ENCODE measurements at places on chromosomes 6 and 20.

GRCh38 chr6:123454448-123454847, 182.3 kb downstream of the TRDN start:
- no peak for DNase-seq

DNA sequence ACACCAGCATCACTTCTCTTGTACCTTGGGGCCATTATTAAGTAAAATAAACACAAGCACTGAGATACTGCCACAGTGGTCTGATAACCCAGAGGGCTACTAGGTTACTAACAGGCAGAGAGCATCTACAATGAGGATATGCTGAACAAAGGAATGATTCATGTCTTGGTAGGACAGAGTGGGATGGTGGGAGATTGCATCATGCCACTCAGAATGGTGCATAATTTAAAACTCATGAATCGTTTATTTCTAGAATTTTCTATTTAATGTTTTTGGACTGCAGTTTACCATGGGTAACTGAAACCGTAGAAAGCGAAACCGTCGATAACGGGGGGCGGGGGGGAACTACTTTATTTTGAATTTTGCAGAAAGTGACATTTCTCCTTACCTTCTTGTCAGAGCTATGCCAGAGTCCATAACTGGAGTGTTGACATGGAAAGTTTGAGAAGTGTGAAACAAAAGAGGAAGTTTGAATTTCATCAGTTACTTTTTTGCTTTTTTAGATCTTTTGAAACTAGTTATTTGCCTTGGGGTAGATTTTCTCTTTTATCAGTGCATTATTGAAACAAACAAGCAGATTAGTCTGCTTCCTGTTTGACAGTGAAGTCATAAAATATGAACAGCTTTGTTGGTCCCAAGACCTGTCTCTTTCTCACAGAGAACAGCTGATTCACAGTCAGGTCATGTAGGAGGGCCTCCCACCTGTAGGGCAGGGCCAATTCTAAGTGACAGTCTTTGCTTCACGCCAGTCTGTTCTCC, 124.9 kb downstream of the KLHL32 start:
- no peak for DNase-seq

GRCh38 chr6:141301779-141302178, 830.9 kb upstream of the GJE1 start:
- no peak for DNase-seq

- DNase-seq = peak; percentile 22
Measured at GRCh38 chr6:46090115-46091079, 39.4 kb upstream of the ENPP4 start.

DNA sequence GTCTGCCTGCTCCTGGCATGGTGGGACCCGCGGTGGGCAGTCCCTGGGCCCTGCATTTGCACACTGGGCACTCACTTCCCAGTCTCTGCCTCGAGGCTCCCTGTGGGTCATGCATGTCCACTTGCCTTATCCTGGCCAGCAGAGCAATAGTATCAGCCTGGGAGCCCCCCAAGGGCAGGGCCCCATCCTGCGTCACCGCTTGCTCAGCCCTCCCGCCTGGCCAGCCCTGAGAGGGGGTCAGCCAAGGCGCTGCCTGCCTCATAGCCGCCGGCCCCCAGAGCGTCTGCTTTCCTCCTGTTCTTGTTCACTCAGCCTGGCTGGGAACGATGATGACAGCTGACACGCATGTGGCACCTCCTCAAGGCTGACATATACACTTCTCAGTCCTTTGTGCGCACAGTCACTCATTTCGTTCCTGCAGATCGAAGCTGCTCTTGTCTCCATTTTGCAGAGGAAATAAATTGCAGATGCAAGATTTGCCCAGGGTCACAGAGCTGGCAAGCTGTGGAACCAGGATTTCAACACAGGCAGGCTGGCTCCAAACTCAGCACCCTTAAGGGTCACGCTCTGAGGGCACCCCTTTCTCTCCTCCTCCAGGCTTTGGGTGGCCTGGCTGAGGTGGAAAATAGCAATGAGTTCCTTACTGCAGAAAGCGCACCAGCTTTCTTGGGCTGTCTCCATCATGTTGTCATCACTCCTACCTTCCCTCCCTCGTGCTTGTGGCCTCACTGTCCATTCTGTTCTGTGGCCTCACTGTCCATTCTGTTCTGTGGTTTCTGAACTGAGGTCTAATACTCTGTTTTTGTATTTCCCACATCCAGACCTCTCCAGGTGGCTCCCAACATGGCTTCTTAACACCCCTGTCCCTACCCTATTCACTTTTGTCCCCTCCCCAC, 17.2 kb downstream of the KCNK17 start:
- no peak for DNase-seq

DNA sequence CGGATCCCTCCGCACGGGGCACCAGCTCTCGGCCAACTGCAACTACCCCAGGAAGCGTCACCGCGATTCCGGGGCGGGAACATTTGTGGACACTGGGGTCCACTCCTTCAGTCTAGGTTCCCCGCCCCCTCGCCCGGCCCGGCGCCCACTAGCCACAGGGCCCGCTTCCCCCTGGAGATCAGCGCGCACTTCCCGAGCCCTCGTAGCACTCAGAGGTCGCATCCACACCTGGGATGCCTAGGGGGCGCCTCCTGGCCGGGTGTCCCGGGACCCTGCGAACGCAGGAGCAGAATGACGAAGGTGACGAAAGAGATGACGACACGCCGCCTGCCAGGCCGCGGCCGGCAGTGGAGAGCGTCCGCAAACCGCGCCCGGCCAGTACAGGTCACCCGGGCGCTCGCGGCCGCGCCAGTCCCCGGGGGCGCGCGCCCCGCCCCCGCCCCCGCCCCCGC, 309 bp upstream of the AIG1 start:
- peak; percentile 57 for DNase-seq

GRCh38 chr6:166626177-166627032, 646 bp downstream of the RPS6KA2 start:
- DNase-seq = no peak

DNA sequence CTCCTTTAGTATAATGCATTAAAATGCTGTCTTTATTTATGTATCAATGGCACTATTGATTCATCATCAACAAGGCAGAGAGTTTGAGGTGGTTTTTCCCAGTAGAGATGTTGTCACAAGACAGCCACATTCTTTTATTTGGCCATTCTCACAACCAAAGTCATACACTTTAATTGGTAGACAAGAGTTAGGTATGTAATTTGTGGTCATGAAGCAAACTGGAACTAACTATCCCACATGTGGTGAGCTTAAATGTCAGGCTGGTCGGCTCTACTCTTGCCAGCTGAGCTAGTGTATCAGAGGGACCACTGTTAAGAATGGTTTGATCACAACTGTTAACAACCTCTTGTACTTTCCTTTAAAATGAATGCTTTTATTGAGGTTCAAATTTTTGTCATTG, 714.6 kb downstream of the CD109 start:
- no peak for DNase-seq

- DNase-seq = no peak
Measured at GRCh38 chr20:18926965-18927364, 113.4 kb downstream of the SCP2D1 start.

DNA sequence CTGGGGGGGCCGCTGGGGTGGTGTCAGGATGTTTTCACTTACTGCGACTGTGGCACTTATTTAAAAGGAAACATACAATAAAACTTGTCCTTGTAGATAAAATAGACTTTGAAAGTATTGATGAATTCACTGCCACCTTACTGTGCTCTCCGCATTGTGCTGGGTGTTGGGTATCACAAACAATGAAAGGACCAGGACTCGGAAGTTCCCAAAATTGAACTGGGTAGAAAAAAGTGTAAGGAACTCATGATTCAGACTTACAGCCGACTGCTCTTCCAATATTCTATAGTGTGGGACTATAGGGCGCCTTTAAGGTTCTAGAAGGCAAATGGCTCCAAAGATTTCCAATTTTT, 32.1 kb upstream of the ID4 start:
- DNase-seq = no peak

DNA sequence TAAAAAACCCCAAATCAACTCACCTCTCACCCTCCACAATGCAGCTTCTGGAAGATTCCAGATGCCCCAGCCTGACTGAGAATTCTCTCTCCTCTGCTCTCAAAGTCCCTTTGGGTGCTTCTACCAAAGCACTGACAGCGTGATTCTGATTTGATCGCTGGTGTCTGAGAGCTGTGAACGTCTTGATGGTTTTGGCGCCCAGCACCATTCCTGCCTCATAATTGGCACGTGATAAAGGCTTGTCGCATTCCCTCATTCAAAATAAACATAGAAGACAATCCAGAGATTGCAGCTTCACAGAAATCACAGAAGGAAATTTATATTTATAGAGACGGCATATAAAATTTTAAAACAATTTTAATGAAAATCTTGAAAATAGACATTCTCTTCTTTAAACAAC, 24.1 kb upstream of the ECI2 start:
- no peak for DNase-seq

DNA sequence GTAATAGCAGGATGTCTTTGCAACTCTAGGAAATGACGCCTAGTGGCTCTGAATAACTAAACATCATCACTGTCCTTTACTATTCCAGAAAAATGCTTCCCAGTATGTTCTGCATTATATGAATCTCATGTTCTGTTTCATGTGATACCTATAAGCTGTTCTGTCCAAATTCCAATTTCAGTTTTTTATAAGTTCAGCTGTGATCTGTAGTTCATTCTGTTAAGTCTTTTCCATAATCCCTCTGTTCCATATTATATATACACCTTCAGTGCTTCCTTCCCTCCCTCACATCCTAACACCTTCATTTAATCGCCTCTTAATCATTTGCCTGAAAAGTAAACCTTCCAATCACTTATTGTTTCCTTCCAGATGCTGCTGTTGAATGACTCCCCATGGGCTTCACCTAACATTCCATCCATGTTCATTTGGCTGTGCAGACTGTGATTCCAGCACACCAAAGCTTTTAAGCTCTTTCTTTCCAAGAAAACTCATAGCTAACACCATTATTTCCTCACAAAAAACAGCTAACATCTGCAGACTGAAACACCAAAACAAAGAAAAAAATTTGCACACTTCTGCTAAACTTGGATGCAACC, 18.6 kb downstream of the HMGCLL1 start:
- DNase-seq = no peak

DNA sequence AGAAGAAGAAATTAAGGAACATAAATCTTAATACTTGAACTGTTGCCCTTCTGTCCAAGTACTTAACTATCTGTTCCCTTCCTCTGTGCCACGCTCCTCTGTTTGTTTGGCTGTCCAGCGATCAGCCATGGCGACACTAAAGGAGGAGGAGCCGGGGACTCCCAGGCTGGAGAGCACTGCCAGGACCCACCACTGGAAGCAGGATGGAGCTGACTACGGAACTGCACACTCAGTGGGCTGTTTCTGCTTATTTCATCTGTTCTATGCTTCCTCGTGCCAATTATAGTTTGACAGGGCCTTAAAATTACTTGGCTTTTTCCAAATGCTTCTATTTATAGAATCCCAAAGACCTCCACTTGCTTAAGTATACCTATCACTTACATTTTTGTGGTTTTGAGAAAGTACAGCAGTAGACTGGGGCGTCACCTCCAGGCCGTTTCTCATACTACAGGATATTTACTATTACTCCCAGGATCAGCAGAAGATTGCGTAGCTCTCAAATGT, 17.1 kb downstream of the IRF4 start:
- no peak for DNase-seq

- no peak for DNase-seq
Measured at GRCh38 chr20:33178726-33179125, 10.8 kb downstream of the BPIFA2 start.

GRCh38 chr20:52093575-52093974, 98.0 kb downstream of the ZFP64 start:
- no peak for DNase-seq

DNA sequence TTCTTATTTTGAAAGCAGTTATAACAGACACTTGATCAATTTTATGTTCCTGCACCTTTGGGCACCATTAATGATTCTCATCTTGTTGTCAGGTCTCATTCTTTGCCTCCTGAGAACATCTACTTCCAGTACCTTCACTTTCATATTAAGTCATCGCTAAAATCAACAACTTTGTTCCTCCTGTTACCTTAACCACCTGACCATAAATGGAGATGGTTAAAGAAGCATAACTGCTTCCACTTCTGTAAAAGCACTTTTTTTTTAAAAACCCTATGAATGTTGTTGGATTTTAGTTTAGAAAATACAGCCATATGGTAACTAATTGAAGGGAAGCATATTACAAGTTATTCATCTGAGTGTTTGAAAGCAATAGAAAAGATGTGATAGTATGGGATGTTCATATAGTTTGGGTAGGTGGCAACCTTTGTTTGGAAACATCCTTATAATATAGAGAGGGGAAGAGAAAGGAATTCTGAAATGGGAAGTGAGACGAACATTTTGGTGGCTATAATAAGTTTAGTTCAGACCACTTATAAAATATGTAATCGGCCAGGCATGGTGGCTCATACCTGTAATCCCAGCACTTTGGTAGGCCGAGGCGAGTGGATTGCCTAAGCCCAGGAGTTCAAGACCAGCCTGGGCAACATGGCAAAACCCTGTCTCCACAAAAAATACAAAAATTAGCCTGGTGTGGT, 53.9 kb downstream of the AFG1L start:
- no peak for DNase-seq

- DNase-seq = no peak
Measured at GRCh38 chr6:112636650-112637262, 289.6 kb downstream of the RFPL4B start.

DNA sequence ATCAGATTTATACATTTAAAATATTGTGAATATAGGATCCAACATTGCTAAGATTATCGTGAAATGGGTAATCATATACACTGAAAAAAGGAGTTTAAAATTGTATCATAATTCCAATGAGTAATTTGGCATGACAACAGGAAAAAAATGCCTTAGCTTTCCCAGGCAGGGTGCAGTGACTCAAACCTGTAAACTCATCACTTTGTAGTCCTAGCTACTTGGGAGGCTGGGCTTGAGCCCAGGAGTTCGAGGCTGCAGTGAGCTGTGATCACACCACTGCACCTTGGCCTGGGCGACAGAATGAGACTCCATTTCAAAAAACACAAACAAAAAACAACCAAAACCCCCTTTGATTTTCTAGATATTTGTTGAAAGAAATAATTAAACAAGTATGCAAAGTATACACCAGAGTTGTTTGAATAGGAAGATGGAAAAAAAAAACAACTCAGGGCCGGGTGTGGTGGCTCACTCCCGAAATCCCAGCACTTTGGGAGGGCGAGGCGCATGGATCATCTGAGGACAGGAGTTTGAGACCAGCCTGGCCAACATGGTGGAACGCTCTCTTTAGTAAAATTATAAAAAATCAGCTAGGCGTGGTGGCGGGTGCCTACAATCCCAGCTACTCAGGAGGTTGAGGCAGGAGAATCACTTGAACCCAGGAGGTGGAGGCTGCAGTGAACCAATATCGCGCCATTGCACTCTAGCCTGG, 98.7 kb downstream of the TRERF1 start:
- DNase-seq = no peak
